NCI-H1105 (cell line): ENCODE measurements at places on chromosomes 7 and 10.

DNA sequence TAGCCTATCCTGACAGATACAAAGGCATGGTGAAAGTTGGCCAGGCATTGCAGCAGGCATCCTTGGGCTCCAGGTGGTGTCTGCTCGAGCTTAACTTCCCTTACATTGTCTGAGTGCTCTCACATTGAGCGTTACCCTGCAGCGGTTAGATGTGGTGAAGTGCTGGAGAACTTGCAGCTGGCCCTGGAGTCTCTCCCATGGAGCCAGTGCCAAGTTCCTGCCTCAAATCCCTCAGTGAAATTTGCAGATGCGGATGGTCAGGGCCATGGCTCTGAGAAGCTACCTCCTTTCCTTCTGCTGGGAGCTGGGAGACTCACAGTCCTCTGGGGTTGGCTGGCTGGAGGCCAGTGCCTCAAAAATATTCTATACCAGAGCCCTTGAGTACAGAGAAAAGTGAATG is 3.3 kb upstream of the ZNF746 start:
- no peak for DNase-seq

DNA sequence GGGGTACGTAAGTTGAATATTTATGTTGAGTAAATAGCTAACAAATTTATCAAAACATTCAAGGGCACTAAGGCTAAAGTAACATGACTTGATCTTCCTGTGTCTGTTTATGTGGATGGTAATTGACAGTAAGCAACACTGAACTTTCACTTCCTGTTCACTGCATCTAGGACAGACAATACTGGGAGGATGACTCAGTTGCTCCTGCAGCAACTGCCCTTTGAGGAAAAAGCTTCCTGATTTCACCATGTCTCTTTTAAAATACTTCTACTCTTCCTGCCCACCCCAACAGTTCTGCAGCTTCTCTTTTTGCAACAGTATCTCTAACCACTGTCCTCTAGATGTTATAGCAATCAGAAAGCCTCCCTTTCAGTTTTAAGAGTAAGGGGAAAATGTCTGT is 76.6 kb upstream of the HGF start:
- DNase-seq: no peak

- no peak for DNase-seq
These were observed 95.2 kb upstream of the GNA12 start for GRCh38 chr7:2939193-2939885.

- DNase-seq: peak; percentile 92
These were observed 212.0 kb upstream of the TBX20 start for GRCh38 chr7:35465791-35466336.

- no peak for DNase-seq
These were observed 1.0 kb upstream of the NOLC1 start for GRCh38 chr10:102150970-102151773.

DNA sequence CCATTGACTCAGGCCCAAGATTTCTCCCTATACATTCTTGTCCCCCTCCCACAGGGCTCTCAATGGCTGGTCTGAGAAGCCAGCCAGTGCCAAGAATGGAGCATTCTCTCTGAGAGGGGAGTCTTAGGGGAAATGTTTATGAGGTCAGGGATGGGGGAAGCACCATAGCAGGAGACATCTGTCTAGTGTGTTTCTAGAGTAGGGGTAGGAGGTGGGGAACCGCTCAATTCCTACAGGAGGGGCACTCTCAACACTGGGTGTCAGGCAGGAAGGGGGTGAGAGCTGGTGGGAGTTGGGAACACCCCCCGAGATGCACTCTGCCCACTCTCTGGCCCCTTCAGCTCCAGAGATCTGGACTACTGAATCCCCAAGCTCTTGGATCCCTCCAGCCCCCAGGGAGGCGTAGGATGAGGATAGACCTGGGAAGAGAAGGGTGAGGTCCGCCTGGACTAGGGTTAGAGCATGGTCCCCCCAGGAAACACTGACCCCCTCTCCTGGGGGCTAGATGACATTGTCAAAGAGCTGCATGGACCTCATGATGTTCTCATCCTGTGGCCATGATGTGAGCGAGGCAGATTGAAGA is 8.7 kb upstream of the OGA start:
- DNase-seq: no peak

DNA sequence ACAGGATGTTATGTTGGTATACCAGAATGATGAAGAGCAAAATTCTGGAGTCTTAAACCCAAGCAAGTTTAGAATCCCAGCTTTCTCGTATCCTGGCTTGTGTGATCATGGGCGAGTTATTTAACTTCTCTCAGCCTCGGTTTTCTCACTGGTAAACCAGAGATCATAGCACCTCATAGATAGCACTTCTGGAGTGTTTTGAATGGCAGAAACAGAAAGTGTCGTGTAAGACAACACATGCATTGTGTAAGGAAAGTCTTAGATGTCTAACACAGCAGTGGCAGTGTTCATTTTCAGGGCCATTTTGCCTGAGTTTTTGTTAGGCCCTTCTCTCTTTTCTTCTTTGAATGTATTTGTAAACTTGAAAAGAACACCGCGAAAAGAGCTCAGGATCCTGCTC is 465.1 kb downstream of the AUTS2 start:
- DNase-seq: no peak

DNA sequence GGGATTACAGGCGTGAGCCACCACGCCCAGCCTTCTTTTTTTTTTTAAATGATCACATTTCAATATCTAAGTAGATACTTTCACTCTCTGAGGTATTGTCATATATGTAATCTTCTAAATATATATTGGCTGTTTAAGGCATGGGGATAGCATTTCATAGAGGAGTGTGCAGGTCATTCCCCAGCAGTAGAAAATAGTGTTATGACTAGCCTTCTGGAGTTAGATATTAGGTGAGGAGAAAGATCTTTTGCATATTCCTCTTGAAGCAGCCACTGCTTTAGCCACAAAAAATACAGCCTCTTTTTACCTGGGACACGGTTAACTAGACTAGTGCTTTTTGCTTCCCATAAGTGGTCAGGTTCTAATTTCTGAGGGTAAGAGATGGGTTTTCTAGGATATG is 28.9 kb downstream of the ADD3 start:
- no peak for DNase-seq
